ENCODE measurements at places on chromosomes 4 and X.
A peak's percentile ranks its signal among the peaks of the same experiment; 100 is the strongest.

DNA sequence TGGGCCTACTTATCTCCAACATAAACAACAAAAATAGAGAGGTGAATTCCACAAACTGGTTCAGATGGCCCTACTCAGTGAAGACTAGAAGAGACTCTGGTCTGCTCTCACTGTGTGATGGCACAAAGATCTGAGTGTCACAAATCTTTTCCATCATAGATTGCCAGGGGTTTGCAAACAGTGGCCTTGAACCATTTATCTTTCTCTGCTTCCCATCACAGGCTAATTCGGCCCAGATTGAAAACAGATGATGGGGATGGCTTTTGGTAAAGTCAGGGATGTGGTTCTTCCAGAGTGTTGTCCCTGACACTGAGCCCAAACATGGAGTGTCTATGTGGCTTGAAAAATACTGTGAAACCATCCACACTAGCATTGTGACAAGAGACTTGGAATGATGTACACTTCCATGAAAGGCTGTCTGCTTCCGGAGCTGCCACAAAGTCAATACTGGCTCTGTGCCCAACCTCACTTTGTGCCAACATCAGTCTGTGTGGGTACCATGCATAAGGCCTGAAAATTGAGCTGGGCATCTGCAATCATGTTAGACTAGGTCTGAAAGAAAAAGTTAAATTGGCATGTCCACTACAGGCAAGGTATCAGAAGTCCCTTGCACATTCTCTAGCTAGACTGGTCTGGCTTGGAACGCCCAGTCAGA is 25.2 kb upstream of the PLAC1 start:
- DNase-seq: no peak

DNA sequence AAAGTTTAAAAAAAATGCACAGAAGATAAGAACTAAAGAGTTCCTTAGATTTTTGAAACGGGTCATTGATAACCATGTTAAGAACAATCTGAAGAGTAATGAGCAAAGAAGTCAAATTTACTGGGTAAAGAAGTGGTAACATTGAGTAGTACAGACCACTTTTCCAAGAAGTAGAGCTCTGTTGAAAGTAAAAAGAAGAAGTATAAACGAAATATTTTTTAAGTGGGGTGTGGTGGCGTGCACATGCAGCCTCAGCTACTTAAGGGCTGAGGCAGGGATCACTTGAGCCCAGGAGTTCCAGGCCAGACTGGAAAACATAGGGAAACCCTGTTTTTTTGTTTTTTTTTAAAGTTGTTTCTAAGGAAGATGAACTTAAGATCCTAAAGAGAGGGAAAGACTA is 68.5 kb downstream of the UBA6 start:
- DNase-seq: no peak

DNA sequence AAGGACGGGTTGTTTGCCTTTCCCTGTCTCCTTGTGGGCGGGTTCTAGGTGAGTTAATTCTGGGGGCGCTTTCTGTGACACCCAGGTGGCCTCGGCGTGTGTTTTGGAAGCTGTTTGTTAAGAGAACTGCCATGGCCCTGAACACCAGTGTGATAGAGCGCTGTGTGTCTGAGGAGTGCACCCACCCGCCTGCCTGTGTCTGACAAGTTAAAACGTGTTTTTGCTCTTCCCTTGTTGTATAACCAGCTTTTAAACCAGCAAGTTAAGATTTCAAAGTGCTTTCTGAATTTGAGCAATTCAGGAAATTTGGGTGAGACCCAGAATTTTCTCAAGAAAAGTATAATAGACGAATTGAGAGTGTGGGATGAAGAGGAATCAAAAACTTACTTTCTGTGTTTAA is 55.2 kb upstream of the HGFAC start:
- no peak for DNase-seq

DNA sequence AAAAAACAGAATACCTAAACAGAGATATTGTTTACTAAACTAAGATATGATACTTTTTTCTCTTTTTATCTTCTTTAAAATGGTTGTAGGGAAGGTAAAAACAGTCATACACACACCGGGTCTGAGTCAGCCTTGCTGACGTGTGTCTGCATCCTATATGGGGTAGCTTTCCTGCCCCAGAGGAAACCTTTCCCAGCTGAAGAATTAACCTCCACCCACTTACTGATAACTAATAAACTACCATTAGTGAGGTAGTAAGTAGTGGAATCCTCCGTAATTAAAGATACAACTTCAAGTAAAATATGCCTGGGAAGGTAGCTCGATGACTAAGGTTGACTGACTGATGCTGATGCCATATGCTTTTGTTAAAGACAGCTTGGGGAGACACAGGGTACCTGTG is 312.2 kb downstream of the DCTD start:
- DNase-seq: no peak

DNA sequence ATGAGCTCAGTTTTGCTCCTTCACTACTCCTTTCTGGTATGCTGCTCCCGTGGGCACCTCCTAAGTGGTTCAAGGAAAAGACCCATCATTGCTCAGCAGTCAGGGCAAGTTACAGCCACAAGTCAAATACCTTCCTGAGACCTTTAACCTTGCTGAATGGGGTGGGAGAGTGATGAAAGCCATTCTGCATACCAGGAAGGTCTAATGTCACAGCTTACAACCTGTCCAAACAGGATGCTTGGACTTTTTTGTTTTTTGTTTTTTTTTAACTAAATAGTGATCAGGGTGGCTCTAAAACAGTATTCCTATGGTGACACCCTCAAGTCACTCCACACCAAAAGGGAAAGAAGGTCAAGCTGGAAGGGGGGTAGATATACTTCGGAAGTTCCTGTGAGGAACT is 93.1 kb downstream of the GPC3 start:
- peak; percentile 9 for DNase-seq

DNA sequence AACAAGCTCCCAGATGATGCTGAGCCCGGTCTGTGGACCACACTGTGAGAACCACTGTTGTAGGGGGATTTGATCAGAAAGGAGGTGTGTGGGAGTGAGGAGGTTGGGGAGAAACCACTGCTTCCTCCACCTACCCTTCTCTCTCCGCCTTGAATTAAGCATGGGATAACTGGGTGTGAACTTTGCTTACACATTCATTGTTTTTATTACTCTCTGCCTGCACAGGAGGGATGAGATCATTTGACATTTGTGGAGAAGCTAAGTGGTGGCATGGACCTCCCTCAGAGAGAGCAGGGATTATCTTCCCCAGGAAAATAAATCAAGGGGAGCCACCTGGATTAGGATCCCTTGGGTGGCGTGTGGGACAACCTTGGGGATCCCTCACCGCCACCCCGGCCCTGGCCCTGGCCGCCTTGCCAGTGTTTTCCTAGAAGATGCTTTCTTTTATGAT is 212.1 kb upstream of the ATP6AP2 start:
- no peak for DNase-seq

DNA sequence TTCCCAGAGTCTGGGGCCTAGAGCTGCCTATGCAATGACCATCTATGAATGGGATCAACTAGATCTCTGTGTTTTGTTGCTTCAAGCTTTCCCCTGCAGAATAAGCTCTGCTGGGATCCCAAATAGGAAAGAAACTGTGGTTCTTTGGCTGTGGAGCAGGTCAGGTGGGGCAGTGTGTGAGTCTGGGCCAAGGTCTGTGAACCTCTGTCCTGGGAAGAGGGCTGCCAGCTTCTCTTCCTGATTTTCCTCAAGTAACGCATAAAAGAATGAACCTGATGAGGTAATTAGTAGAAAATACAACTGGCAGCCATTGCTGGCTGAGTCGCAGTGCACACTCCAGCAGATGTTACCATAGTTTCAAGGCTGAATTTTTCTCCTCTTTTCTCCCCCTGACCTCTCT is 4.6 kb upstream of the PIN4 start:
- no peak for DNase-seq

GRCh38 chr4:151584101-151584500 is 175.1 kb downstream of the FHIP1A start:
- no peak for DNase-seq

GRCh38 chr4:76579596-76580375 is 144.8 kb downstream of the SHROOM3 start:
- peak; percentile 20 for DNase-seq

DNA sequence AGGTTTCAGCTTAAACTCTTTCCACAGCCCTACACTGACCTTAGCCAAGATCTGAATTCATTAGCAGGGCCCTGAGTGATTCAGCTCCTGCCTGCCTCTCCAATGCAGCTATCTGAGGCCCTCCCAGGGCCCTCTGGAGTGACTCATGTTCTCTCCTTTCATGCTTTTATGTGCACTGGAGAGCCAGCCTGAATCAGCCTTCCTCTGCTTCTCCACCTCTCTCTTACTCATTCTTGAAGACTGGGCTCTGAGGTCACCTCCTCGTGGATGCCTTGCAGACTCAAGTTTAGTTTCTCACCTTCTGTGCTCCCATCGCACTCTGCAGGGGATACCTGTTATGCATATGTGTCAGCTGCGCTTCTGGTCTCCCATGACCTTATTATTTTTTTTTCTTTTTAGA is 3.1 kb upstream of the OCIAD2 start:
- peak; percentile 70 for DNase-seq

DNA sequence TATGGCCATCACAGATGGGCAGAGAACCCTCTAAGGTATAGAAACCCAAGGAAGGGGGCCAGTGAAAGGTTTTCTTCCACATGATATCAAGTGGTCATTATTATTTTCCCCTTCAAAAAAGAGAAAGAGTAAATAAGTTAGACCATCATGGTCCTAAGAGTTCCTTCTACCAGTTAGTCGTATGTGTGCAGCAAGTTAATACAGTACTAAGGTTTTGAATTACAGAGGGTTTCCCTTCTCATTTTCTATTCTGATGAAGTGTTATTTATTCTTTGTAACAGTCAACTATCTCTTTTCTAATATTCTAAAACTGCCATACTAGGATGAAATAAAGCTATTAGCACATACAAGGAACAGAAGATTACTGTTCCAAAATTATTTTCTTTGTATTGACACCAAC is 94.4 kb downstream of the TMEM144 start:
- DNase-seq: no peak

DNA sequence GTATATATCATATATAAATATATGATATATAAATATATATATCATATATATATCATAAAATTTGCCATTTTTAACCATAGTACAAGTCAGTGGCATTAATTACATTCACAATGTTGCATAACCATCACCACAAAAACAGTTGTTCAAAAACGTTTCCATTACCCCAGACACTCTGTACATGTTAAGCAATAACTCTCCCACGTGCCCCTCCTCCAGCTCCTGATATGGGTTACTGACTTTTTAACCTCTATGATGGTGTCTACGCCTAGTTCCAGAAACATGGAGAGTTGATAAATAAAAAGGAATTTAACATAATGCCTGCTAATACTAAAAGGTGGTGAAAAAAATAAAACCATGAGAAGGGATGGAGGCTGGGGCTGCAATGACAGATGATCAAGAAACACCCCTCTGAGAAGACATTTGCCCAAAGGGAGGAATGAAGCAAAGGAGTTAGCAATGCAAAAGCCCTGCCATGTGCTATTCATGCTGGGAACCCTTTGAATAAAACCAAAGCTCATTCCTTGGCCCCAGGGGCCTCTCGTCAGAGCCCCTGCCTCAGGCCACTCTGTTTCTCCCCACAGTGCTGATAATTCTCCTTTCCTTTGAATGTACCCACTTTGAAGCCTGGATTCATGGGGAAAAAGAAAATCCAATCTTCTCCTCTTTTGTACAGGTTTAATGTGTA is 144.3 kb downstream of the NWD2 start:
- DNase-seq: no peak

DNA sequence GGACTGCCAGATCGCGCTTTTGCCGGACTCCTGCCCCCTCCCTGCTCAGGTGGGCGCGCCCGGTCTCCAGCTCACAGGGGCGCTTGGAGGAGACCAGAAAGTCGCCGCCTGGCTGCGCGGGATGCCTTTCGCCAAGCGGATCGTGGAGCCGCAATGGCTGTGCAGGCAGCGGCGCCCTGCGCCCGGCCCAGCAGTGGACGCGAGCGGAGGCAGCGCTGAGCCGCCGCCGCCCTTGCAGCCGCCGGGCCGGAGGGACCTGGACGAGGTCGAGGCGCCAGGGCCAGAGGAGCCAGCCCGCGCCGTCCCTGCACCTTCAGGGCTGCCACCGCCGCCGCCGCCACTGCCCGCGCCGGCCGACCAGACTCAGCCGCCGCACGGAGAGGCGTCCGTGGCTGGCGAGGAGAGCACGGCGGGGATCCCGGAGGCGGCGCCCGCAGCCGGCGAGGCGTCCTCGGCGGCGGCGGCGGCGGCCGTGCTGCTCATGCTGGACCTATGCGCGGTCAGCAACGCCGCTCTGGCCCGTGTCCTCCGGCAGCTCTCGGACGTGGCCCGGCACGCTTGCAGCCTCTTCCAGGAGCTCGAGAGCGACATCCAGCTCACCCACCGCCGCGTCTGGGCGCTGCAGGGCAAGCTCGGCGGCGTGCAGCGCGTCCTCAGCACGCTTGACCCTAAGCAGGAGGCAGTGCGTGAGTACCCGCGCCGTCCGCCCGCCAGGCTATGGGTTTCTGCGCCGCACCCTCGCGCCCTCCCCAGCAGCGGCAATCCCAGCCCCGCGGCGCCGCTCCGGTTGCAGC is 834 bp downstream of the NHS start:
- DNase-seq: peak; percentile 32

DNA sequence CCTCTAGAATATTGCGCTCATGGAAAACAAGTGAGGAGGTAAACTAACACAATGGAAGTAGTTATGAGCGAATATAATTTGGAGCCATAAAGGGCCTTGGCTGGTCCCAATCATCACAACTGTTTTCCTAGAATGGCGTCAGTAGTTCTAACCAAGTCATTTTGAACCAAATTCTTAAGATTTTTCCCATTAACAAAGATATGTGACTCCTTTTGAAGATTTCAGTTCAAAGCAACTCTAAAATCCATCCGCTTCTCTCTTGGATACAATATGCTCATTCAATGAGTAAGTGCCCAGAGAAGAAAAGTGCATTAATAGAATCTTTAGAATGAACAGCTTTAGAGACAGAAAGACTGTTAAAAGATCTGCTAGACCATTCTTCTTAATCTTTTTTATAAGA is 19.6 kb upstream of the MYOZ2 start:
- no peak for DNase-seq

GRCh38 chrX:15645266-15645665 is 19.3 kb downstream of the CLTRN start:
- no peak for DNase-seq

- DNase-seq: no peak
Observed at GRCh38 chr4:148431401-148431800, 10.8 kb downstream of the NR3C2 start.

DNA sequence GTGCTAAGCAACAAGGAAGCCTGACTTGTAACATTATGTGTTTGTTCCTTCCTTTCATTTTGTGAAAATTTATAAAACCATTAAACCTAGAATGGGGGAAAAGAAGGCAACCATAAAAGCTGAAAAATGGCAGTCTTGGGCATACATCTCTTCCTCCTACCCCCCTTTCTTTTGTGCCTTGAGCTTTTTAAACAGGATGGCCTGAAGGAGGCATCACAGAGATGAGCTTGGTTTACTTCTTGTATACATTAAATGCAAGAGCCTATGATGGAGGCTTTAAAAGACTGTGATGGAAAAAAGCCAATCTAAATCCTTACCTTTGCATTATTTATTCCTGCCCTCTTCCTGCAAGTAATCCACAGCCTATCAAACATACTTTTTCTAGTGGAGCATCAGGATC is 36.2 kb upstream of the ADH7 start:
- no peak for DNase-seq

DNA sequence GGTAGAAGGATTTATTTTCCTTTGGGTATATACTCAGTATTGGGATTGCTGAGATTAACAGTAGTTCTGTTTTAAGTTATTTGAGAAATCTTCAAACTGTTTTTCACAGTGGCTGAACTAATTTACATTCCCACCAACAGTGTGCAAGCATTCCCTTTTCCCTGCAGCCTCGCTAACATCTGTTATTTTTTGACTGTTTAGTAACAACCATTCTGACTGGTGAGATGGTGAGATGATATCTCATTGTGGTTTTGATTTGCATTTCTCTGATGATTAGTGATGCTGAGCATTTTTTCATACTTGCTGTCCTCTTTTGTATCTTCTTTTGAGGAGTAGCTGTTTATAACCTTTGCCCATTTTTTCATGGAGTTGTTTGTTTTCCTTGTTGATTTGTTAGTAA is 457.8 kb downstream of the TRAM1L1 start:
- DNase-seq: no peak

Data from SW480 (cell line).